ENCODE measurements at places on chromosomes 2 and 18. TPM values are rescaled to one million over a fixed set of nuclear protein-coding genes. Genes with fewer than 3 reads are reported as not detected.

Gene UCN
- 2.3 TPM for total RNA-seq

Gene FNDC4
- total RNA-seq, result not detected

DNA sequence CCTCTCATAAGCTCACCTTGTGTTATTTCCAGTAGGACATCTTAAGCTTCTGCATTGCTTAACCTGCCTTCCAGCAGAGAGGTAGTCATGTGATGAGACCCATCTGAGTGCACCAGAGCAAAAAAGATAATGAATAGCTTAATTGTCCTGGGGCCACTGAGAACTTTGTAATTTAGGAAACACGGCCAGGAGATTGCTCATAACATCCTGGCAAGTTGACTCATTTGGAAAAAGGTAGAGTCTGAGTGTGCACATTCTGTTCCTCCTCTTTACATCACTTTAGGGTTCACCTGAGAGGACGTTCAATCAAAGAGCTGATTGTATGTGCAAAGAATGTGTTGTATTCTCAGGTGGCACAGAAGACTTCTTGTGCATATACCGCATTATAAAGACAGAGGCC, 830.2 kb upstream of the SOX11 start:
- H3K27ac ChIP-seq, result no peak overlapping the region
- H3K4me3 ChIP-seq, result no peak overlapping the region
- no peaks in the 10 kb centered on the region for H3K4me1 ChIP-seq
- H3K36me3 ChIP-seq, result no peaks in the 10 kb centered on the region
- no peaks in the 10 kb centered on the region for H3K27me3 ChIP-seq

DNA sequence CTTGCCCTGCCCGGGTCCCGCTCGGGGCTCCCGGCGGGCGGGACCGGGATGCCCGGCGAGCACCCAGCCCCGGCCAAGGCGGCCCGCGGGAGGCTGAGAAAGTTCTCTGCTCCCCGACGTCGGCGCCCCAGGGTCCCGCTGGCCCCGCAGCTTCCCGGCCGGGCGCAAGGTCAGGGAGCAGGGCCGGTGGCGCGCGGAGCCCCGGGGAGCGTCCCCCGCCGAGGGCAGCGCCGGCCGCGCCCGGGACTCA, 331 bp downstream of the SERPINE2 start:
- H3K27me3 ChIP-seq, result peaks cover 63% of the 10 kb centered on the region
- peaks cover 2% of the 10 kb centered on the region for H3K36me3 ChIP-seq
- peaks cover 30% of the 10 kb centered on the region for H3K4me1 ChIP-seq
- H3K27ac ChIP-seq, result no peak overlapping the region
- no peak for DNase-seq
- no peak overlapping the region for H3K4me3 ChIP-seq

Gene SPC25
- total RNA-seq, result 51.6 TPM

- no peaks in the 10 kb centered on the region for H3K27me3 ChIP-seq
- peaks cover 53% of the 10 kb centered on the region for H3K36me3 ChIP-seq
- no peak overlapping the region for H3K27ac ChIP-seq
- H3K4me3 ChIP-seq, result no peak overlapping the region
- H3K4me1 ChIP-seq, result peaks cover 16% of the 10 kb centered on the region
These were observed 10.4 kb downstream of the RTTN start for GRCh38 chr18:70195014-70195614.

Gene DRC1
- not detected for total RNA-seq

Data from activated CD4-positive, alpha-beta T cell treated with anti-CD3 and anti-CD28 coated beads, Interleukin-2, amount 10 ng/mL, durations not matched to agents 7 days and 5 days (primary cell).